ENCODE measurements at places on chromosomes 7 and 10.

DNA sequence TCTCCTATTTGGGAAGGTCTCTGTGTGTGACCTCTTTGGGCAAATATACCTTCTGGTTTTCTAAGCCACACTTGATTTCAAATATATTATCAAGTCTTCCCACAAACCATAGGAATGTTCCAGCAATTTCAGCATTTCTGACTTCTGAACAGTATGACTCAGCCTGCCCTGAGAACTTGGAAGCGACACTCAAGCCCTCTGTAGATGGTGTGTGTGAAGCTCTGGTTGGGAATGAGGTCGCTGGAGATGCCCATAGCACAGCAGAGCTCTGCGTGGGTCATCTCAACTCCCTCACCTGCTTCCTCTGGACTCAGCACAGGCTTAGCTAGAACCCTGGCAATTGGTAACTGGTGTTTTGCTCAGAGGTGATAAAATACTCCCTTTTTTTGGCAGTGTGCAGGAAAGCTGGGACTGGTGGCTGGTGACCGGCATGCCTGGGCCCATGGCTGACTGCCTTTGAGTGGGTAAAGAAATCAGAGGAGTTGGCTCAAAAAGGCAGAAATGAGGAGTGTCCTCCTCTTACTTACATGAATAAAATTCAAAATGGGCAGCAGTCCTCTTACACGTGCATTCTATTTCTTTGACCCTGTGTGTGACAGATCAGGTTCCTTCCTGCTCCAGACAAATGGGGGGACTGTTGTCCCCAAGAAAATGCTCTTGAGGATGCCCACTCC lies 87.5 kb upstream of the NRP1 start:
- DNase-seq = no peak

DNA sequence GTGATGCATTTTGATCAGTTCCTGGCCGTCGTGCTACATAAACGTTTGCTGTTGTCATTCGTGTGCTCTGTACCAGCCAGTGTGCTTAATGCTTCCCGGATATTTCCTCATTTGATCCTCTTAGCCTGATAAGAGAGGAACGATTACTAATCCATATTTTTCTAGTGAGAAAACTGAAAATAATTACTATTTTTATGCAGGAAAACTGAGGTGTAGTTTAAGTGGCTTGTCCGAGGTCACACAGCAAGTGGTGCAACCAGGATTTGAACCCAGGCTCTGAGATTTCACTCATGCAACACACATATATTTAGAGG lies 650 bp upstream of the SORBS1 start:
- DNase-seq = no peak

DNA sequence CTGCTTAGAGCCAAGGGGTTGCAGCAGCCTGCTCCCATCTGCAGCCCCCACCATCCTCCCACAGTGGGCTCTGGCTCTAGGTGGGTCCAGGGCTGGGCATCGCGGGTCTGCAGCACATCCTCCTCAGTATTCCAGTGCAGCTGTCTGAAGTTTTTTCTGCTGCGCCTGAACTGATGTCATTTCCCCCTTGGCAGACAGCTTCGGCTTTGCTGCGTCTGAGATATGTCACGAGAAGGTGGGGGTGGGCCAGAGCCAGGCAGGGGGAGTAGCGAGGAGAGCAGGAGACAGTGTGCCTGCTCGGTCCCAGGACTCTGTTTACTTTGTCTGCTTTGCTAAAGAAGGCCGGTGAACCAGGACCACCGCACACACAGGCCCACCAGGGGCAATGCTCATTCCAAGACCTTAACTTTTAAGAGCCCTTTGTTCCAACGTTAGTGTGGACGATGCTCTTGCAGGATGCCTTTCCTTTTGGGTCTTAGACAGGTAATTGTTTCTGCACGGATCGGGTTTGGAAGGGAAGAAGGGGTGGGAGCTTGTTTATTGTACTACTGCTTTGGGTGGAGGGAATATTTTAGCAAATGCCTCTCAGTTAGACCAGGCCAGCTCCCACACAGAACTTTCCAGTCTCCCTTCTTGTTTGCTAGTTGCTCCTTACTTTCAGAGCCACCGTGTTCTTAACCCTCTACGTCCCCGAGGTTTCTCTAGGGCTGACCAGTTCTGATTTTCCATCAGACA lies 32.4 kb downstream of the WBP1L start:
- DNase-seq = peak; percentile 85

DNA sequence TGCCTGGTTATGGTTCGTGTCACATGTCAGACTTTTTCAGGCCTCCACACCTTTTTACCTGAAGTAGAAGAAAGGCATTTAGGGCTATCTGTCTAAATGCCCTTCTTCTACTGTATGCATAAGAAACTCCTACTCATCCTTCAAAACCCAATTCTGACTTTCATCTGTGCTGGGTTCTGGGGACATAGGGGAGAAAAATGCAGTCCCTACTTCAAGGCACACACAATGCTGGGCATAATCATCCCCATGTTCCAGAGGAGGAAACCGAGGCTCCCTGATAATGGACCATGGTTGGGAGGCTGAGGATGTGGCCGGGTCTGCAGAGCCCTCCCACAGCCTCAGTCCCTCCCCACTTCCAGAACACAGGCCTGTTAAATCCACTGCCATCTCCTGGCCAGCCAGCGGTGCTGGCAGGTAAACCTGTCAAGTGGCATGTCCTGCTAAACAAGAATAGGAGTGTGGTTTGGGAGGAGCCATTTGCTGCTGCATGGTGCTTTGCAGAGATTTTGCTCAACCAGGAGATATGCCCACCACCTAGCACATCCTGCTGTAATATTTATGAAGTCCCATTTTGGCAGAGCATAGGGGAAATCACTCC lies 32.0 kb downstream of the GRID1 start:
- no peak for DNase-seq

GRCh38 chr10:24723386-24723787 lies 300 bp downstream of the ARHGAP21 start:
- peak; percentile 24 for DNase-seq

DNA sequence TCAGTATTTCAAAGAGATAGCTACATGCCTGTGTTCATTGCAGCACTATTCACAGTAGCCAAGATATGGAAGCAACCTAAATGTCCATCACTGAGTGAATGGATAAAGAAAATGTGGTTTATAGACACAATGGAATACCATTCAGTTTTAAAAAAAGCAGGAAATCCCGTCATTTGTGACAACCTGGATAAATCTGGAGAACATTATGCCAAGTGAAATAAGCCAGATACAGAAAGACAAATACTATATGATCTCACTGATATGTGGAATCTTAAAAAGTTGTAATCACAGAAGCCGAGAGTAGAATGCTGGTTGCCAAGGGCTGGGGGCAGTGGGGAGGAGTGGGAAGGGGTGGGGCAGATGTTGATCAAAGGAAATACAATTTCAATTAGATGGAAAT lies 235.8 kb upstream of the IGFBP3 start:
- DNase-seq = no peak

- DNase-seq = no peak
Measured at GRCh38 chr10:120810298-120810697, 40.9 kb upstream of the WDR11 start.

- no peak for DNase-seq
Measured at GRCh38 chr10:63464402-63465292, 1.1 kb downstream of the JMJD1C start.

DNA sequence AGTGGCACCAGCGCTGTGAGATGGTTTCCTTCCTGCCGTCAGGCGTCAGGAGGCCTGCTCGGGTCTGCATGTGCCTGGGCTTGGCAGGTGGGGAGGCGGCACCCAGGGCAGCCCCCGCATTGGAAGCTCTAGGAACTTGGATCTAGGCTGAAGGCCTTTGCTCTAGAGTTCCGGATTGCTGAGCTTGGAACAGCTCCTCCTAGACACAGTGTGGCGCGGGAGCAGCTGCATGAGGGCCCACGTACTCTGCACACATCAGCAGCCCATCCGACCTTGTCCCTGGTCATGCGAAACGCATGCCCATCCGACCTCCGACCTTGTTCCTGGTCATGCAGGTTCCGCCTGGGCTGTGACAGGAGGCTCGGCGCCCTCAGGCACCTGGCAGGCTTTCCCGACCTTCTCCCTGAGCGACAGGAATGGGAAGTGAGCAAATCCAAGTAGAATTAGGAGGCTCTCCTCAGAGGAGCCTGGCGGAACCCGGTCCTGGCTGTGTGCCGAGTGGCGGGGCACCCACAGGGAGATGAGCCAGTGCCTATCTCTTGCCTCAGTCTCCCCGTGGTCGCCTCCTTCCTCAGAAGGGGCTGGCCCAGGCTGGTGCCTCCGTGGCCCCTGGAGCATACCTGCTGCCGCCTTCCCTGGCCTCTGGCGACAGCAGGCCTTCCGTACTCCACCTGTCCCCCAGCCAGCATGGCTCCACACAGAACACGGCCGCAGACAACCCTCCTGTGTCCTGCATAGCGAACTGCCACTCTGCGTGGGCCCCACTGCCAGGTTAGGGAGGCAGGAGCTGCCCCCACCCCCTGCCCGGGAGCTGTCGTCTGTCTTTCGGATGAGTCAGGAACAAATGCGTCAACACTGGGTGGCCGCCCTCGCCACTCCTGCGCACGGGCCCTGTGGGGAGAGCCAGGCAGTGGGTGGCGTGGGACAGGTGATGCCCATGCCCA lies 12.0 kb downstream of the GET4 start:
- DNase-seq = no peak

GRCh38 chr7:29170781-29171180 lies 23.8 kb upstream of the CHN2 start:
- DNase-seq = no peak

GRCh38 chr7:1136841-1137516 lies 23.0 kb downstream of the ZFAND2A start:
- no peak for DNase-seq

DNA sequence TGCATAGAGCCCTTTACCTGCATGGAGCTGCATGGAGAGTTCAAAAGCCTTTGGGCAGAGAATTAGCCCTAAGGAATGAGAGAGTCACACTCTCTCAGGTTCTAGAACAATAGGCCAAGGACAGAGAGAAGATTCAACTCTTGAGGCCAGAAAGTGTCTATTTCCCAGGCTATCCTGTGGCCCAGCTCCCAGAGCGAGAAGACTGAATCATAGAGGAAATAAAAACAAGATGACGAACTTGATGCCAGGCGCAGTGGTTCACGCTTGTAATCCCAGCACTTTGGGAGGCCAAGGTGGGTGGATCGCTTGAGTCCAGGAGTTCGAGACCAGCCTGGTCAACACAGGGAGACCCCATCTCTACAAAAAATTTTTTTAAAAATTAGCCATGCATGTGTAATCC lies 18.3 kb upstream of the PODXL start:
- DNase-seq = no peak

- no peak for DNase-seq
Measured at GRCh38 chr7:100556541-100556940, 17.2 kb downstream of the SAP25 start.

DNA sequence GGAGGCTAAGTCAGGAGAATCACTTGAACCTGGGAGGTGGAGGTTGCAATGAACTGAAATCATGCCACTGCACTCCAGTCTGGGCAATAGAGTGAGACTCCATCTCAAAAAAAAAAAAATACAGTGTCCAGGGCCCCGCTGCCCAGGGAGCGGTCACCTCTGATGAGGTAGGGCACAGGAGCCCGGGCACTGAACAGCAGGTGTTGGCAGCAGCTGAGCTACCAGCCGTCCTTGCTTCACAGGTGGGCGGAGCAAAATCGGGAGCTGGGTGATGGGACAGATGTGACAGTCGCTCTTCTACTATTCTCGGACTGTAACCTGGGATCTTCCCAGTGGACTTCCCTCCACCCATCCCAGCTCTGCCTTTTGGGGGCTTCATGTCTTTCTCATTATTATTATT lies 49.4 kb downstream of the GTF2IRD1 start:
- no peak for DNase-seq

GRCh38 chr7:130488392-130489139 lies 3.3 kb upstream of the MEST start:
- DNase-seq = no peak

GRCh38 chr10:86367152-86367951 lies 757 bp upstream of the GRID1 start:
- DNase-seq = no peak

- no peak for DNase-seq
Measured at GRCh38 chr10:3364768-3365480, 192.3 kb upstream of the PITRM1 start.
